ENCODE measurements at places on chromosomes 13 and 19.

GRCh38 chr19:7376151-7376852 lies 27.6 kb downstream of the ARHGEF18 start:
- no peak for DNase-seq

- DNase-seq = no peak
These were observed 73.0 kb downstream of the RASA3 start for GRCh38 chr13:114059428-114059827.

DNA sequence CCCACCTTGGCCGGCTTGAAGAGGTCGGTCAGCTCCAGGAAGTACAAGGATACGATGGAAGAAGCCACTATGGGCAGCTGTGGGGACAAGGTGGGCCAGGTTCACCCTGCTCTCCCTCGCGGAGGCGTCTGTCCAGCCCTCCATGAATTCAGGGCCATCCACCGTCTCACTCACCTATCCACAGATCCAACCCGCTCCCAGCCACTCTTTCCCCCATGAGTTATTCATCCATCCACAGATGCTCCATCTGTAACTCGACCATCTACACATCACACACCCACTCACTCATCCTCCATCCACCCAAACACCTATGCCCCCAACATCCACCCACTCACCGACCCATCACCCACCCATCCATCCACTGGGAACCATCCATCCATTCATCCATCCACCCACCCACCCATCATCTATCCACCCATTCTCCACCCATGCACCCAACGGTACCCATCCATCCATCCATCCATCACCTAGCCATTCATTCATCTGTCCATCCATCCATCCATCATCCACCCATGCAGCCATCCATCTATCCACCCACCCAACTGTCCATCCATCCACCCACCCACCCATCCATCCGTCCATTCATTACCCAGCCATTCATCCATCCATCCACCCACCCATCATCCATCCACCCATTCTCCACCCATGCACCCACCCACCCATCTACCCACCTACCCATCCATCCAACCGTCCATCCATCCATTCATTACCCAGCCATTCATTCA lies 5.8 kb downstream of the PLPPR3 start:
- no peak for DNase-seq

GRCh38 chr19:43731846-43732245 lies 16.0 kb downstream of the IRGC start:
- DNase-seq = no peak

GRCh38 chr13:100106705-100107104 lies 17.8 kb downstream of the PCCA start:
- DNase-seq = no peak

DNA sequence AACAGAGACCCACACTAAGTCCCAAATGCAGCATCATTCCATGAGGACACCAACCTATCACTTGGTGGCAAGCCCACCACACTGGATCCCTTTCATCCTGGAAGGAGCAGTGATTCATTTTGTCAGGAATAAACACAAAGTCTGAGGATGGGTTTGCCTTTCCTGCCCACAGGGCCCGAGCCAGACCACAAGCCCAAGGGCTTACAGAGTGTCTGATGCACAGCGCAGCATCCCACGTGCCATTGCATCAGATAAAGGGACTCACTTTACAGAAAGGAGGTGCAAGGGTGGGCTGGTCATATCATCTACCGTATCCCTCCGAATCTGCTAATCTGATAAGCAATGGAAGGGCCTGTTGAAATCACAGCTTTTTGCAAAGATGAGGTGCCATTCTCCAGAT lies 12.2 kb upstream of the KCTD15 start:
- DNase-seq = no peak

All from hematopoietic multipotent progenitor cell (in vitro differentiated cells).